ENCODE measurements at places on chromosomes 3 and 15.

DNA sequence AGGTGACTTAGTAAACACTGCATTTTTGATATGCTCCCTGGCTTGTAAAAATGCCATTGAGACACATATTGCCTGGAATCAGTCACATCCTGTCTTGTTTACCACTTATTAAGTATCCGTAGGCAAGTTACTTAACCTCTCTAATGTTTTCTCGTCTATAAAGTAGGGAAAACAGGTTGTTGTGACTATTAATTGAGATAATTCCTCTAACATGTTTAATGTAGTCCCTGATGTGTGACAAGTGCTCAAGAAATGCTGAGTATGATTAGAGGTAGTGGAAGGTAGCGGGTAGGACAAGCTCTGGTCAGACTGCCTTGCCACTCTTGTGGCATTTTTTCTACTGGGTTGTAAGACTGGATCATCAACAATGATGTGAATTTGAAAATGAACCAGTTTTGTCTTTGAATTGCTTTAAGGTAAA is 54.1 kb downstream of the NFKBIZ start:
- DNase-seq = no peak

DNA sequence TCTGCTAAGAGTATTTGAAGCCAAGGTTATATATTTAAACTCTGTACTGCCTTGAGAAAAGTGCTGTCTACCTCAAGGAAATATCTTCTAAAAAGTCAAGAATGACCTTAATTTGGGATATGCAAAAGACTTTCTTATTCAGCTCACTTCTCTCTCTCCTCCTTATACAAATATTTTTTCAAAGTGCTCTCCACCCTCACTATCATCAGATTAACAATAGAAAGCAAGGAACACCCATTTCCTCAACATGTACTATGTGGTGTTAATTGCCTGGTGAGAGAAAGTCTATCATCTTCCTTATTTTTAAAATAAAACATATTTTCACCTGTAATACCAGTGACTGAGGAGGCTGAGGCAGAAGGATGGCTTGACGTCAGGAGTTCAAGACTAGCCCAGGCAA is 44.4 kb upstream of the RSL24D1 start:
- no peak for DNase-seq

- DNase-seq = no peak
These were observed 2.8 kb upstream of the FILIP1L start for GRCh38 chr3:100117093-100117492.

DNA sequence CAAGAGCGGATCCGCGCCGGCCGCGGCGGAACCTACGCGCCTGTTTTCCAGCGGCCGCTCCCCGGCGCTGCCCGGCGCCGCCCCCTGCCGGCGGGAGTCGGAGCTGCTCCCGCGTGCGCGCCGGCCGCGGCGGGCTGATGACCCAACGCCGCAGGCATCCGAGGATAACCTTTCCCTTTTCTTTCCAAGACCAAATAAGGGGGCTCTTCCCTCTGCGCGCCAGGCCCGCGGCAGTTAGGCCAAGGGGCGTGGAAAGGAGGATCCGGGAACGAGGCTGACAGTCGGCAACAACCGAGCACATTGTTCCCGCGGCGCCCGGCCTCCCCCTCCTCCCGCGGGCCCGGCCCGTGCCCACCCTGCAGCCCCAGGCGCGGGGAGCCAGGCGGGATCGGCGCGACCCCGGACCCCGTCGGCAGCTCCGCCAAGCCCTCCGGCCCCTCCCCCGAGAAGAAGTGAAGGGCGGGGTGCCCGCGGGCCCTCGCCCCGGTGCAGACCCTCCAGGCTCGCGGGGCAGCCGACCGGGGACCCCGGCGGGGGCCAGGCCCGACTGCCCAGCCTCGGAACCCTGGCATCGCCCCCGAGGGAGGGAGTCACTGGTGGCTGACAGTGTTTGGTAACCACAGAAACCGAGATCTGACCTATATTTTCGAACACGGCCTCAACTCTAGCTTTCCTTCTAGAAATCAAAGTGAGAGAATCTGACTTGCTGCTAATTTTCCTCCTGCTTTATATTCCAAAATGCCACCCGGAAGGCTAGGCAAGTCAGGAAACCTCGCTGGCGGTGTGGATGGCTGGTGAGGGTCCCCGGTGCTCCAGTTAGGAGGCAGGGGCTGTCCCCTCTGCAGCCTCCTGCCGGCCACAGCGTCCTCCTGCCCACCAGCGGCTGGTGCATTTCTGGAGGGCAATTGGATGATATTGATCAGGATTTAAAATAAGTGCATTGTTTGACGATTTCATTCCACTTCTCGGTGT is 45.6 kb upstream of the SYNM start:
- DNase-seq = peak; percentile 24

DNA sequence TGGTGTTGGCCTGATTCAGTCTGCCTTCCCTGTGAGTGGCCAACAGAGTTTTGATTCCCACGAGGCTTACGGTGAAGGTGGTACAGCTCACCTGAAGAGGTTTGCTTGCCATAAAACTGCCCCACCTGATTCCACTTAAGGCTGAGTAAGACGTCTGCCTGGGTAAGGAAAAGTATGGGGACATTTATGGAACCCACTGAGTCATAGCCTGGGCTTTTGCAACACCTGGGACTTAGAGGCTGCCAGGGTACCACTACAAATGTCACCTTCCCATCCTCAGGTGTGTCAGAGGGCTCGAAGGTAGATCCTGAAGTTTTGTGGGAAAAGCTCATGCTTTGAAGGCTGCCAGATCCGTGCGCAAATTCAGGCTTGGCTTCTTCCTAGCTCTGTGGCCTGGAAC is 56.9 kb upstream of the SLCO2A1 start:
- DNase-seq = no peak

DNA sequence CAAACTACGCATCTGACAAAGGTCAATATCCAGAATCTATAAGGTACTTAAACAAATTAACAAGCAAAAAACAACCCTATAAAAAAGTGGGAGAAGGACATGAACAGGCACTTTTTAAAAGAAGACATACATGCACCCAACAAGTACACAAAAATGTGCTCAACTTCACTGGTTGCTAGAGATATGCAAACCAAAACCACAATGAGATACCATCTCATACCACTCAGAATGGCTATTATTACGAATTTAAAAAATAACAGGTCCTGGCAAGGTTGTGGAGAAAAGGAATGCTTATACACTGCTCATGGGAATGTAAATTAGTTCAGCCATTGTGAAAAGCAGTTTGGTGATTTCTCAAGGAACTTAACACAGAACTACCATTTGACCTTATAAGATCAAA is 175.6 kb upstream of the MLF1 start:
- no peak for DNase-seq

- no peak for DNase-seq
These were observed 16.6 kb downstream of the CHCHD6 start for GRCh38 chr3:126720596-126720995.

- DNase-seq = no peak
These were observed 124.5 kb downstream of the PEAK1 start for GRCh38 chr15:77295446-77295845.

DNA sequence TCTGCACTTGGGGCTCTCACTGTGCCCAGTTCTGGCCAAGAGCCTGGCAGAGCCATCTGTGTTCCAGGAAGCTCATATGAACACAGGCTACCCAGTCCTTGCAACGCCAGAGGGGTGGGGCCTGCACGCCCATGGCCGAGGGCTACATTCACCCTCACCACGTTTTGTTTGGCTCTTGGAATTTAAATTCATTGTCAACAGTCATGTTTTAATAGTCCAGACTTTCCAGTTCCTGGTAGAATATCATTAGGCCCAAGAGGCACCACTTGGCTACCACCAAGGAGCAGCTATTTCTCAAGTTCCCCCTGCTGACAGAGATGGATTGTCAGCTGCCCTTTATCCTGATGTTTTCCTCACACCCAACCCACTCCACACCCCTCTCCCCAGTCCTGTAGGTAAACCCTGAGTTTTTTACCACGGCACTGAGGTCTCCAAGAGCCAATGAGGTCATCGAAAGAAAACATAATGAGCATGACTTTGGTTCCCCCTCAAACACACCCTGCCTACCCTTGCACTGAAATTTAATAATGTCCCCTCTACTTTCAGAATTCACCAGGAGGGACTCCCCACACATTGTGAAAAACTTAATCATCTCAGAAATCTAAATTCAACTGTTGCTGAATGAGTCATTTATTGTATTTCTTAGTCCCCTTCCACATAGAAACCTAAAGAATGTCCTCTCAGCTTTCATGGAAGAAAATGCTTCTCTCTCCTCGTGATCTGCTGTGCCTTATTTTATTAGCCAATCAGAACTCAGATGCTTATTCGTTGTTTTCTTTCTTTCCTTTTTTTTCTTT is 125.1 kb downstream of the SHQ1 start:
- peak; percentile 22 for DNase-seq

GRCh38 chr3:152830245-152830644 is 4.7 kb upstream of the P2RY1 start:
- DNase-seq = no peak

- DNase-seq = no peak
These were observed 48.7 kb upstream of the OCA2 start for GRCh38 chr15:28147801-28148200.

- DNase-seq = no peak
These were observed 304.3 kb downstream of the TLE3 start for GRCh38 chr15:69793431-69793780.

GRCh38 chr3:13160619-13161018 is 87.4 kb upstream of the IQSEC1 start:
- DNase-seq = no peak

All from T-helper 1 cell (primary cell).